Activated CD8-positive, alpha-beta memory T cell treated with anti-CD3 and anti-CD28 coated beads, Interleukin-2, amount 50 U/mL, for 4 hours (primary cell): ENCODE measurements at places on chromosomes 12 and 14.

- DNase-seq = no peak
Observed at GRCh38 chr12:68389305-68389704, 57.1 kb upstream of the MDM1 start.

DNA sequence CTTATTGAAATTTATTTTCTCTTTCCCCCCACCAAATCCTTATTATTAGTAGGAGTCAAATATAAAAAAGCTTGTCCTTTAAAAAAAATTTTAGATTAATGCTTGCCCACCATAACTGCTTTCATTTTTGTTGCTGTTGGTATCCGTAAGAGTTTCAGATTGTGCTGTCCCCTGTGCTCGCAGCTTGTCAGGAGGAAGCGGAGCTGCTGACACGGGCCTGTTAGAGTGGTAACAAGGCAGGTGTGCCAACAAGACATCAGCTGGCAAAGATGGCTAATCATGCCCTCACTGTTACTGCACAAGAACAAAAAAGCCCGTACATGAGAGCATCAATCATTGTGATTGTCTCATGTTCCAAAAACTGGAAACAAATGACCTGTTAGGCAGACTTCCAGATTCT lies 148.4 kb downstream of the ALG10B start:
- no peak for DNase-seq

DNA sequence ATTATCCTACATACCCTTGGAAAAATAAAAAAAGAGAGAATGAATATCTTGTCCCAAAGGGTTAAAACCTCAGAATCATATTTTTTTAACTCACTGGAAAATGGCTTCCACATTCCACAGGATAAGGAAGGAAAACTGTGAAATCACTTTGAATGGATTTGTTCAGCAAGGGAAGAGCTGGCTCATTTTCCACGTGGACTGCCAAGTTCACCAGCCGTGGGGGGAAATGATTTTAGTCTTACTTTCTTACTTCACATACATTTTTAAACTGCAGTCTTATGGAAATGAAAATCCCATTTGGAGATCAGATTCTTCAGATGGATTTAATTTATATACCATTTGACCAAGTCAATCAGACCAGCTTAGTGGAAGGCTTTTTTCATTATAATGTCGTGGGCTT lies 29.9 kb upstream of the AEBP2 start:
- DNase-seq = no peak

DNA sequence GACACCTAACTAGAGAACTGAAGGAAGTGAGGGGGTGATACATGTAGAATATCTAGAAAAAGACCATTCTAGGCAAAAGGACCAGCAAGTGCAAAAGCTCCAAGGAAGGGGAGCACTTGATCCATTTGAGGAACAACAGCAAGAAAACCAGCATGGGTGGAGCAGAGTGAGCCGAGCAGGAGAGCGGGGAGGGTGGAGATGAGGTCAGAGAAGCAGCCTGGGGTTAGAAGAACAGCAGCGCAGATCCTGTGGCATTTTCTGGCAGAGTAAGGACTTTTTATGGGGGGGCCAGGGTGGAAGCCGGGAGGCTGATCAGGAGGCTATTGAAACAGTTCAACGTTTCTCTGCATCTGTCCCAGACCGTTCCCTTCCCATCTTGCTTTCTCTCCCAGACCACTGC lies 24.5 kb upstream of the TMCC3 start:
- DNase-seq = no peak

- DNase-seq = no peak
Observed at GRCh38 chr12:107748472-107748871, 12.5 kb downstream of the PRDM4 start.

GRCh38 chr12:14979468-14979867 lies 6.6 kb downstream of the PDE6H start:
- no peak for DNase-seq

DNA sequence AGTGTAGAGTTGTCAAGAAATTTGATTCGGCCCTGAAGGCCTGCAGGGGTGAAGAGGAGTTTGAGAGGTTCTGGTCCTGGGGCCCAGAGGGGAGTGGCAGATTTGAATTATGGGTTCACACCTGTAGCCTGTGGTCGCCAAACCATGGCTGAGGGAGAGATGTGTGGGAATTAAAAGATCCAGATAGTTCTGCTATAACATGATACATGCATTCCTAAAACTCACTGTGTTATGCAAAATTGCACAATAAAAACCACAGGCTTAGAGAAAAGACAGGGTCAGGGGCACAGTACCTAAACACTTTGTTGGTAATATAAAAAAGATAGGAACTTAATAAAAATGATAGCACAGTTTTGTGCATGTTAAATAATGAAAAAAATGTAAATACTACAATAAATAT lies 106.2 kb downstream of the TMEM30B start:
- no peak for DNase-seq

DNA sequence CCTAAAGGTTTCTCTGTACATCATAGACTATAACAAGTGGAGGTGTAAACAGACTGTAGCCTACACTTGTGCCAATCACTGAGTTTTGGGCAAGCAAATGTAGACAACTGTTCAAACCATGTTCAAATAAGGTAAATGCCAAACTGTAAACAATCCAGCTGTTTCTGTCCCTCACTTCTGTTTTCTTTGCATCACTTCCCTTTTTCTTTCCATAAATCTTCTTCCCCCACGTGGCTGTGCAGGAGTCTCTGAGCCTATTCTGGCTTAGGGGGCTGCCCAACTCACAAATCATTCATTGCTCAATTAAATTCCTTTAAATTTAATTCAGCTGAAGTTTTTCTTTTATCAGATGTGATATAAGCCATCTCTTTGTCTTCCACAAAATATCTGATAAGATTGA lies 65.1 kb upstream of the CPM start:
- DNase-seq = no peak

- no peak for DNase-seq
Observed at GRCh38 chr12:84911271-84912197, 1.1 kb downstream of the SLC6A15 start.

DNA sequence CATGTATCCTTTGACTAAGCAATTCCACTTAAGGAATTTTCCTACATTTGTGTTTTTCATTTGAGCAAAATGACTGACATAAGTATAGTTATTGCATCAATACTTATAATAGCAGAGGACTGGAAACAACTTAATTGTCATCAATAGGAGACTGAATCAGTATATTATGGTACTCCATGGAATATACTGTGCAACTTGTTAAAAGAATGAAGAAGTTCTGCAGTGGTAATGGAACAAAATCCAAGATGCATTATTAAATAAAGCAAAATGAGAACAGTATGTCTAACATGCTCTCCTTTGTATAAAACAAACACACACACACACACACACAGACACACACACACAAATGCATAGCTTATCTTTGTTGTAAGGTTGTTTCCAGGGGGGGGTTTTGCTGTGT lies 303.1 kb downstream of the RAD51B start:
- DNase-seq = no peak

- no peak for DNase-seq
Observed at GRCh38 chr14:104425763-104426646, 153.6 kb upstream of the C14orf180 start.

GRCh38 chr14:74660167-74660566 lies 48.1 kb upstream of the LTBP2 start:
- DNase-seq = no peak

DNA sequence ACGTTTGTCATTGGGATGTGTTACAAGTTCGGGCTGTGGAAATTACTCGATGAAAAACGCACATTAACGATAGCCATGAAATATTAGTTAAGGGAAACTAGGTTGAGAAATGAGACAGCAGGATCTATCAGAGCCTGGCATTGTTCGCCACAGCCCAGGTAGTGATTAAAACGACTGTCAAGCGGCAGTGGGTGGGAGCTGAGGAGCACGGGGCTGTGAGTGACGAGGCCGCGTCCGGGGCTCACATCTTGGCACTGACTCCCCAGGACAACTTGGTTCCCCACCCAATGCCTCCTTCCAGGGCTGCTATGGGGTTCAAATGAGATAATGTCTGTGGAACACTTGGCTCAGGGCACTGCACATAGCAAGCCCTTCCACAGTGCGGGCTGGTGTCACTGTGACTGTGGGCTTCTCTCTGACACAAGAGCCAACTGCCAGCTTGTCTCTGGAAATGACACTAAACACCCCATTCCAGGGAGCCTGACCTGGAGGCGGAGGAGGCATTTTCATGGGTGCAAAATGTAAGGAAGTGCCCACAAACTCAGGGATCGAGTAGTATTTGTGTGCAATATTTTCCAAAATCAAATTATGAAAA lies 19.3 kb downstream of the MMAB start:
- DNase-seq = no peak

DNA sequence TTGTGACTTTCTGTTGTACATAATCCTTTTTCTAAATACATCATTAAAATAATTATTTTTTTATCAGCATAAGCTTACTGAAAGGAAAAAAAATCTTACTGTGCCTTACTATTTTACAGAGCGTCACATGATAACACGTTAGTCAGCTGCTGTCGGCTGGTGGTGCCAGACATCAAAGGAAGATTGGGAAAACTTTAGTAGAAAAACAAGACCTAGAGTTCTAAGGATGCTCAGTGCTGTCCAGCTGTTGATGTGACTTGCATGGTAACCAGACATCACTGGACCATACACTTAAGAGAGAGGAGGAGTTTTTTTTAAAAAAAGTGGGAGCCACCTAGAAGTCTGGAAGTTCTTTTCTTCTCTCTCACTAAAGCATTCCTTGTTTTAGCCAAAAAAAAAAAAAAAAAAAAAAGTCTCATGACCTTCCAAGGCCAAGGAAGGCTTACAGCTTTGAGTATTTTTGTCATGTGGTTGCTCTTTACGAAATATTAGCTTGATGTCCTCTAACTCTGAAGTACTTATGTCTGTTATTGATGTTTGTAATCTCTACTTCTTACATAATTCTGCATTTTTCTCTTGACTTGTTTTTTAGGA lies 4.5 kb downstream of the RASSF8 start:
- DNase-seq = no peak

GRCh38 chr14:77086017-77086727 lies 11.9 kb upstream of the CIPC start:
- DNase-seq = no peak

DNA sequence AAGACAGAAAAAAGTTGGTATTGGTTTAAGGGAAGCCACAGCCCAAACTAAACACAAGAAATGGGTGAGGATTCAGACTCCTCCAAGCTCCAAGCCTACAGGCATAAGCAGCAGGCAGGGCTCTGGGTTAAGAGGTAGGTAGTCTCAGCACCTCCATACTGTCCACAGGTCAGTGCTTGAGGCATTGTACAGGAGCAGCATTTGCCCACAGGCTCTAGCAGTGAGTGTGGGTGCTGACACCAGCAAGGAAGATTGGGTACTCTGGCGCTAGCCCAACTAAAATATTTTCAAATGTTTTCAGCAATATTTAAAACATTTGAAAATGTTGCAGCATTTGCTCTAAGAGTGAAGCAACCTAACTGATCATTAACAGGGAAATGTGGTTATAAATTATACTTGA lies 33.1 kb downstream of the FERMT2 start:
- no peak for DNase-seq

DNA sequence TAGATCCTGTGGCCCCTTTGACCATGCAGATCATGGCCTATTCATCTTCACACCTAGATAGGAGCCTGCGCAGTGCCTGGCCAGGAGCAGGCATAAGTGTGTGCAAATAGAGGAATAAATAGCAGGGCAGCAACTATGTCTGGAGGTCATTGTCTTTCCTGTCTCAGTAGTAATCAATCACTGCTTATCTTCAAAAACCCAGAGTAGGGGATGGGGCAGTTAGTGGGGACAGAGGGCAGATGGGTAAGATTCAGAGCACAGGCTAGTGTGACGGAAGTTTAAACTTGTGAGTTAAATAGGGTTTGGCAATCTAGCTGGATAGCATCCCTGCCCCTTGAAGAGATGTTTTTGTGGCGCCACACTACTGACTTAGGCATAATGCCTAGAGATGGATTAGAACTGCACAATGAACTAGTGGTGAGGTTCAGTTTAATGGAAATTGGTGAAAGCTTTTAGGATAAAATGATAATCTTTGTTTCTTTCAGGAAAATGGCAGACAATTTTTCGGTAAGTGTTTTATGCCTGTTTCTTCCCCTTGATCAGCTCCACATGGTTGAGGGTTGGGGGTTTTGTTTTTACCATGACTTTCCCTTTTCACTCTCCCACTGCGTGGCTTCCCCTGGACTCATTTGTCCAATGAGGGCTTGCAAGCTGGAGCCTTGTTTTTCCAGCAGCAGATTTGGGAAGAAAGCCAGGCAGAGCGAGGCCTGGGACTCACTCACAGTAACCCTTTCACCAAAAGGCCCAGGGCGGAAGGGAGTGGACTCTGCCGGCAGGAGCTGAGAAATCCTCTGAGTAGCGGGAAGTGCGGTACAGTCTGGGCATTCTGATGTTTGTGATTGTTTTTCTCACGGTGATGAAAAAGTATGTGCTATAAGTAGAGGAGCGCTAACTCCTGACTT lies 8.1 kb downstream of the LGALS3 start:
- no peak for DNase-seq

DNA sequence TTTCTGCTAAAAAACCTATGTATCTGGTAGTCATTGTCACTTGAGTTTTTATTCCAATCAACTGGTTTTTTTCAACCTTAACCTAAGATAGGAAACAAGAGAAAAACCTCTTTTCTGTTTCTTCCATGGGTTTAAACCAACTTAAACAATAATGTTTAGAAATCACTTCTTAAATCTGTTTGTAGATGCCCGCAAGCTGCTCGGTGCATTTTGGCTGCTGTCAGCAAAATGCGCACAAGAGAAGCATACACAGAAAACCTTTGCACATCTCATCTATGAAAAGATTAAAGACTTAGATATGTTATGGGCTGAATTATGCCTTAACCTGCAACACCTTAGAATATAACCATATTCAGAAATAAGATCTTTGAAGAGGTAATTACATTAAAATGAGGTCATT lies 299.8 kb downstream of the ITPR2 start:
- DNase-seq = no peak

DNA sequence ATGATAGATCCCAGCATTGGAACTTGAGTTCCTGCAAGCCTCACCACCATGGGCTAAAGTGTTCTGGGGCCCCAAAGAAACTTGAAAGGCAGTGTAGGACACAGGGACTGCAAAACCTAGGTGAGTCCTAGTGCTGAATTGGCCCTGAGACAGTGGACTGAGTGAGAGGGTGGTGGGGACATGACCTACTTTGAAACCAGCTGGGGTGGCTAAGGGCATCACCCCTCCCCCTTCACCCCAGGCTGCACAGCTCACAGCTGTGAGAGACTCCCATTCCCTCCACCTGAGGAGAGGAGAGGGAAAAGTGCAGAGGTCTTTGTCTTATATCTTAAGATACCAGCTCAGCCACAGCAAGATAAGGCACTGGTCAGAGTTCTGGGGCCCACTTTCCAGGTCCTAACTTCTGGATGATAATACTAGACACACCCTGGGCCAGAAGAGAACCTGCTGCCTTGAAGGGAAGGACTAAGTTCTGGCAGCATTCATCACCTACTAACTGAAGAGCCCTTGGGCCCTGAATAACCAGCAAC lies 62.5 kb downstream of the MAPKAPK5 start:
- no peak for DNase-seq

DNA sequence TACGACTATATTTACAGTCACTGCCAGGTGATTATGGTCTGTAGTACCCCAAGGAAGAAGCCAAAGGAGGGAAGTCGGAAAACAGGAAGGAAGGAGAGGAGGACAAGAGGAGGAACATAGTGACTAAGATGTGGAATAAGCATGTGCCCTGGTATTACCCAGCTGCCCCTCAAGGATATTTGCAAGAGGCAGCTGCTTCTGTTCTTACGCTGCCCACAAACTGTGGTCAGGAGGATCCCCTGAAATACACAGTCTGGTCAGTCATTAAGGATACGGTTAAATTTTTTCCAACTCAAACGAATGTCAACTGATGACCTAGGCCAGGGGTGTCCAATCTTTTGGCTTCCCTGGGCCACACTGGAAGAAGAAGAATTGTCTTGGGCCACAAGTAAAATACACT lies 126.5 kb downstream of the CMAS start:
- no peak for DNase-seq
